ENCODE measurements at places on chromosomes 6 and 20.

DNA sequence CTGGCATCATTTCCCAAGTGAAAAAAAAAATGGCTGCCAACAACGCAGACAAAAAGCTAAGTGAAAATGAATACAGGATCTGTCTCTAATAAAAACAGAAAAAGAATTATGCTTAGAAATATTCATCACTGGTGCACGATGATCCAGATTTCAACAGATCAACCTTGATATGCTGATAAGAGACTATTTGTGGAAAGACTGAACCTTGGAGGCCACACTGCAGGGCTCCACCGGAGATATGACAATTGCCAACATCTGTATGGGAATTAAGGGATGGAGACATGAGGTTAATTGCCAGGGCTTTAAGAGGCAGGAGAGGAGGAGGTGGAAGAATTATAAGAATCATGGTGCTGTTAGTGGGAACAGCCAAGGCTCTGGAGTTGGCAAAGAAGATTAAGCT lies 48.3 kb downstream of the PFDN4 start:
- DNase-seq: no peak

- DNase-seq: no peak
These were observed 14.8 kb downstream of the AKAP12 start for GRCh38 chr6:151254451-151255081.

DNA sequence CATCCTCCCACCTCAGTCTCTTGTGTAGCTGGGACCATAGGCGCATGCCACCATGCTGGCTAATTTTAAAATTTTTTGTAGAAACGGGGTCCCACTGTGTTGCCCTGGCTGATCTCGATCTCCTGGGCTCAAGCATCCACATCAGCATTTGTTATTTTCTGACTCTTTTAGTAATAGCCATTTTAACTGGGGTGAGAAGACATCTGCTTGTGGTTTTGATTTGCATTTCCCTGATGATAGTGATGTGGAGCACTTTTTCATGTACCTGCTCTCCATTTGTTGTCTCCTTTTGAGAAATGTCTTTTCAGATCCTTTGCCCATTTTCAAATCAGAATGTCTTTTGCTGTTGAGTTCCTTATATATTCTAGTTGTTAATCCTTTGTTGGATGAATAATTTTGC lies 22.2 kb upstream of the TULP4 start:
- DNase-seq: no peak

- peak; percentile 90 for DNase-seq
These were observed 24.7 kb upstream of the PYGB start for GRCh38 chr20:25223179-25223661.

Measured in astrocyte of the cerebellum (primary cell).